WERI-Rb-1 (cell line): ENCODE measurements at places on chromosomes 4 and X.

GRCh38 chr4:176052744-176053143 is 12.9 kb upstream of the WDR17 start:
- no peak for DNase-seq

- no peak for DNase-seq
Observed at GRCh38 chrX:34879886-34880285, 62.7 kb upstream of the FAM47B start.

- DNase-seq: no peak
Observed at GRCh38 chrX:17632942-17633341, 104.4 kb upstream of the SCML1 start.

DNA sequence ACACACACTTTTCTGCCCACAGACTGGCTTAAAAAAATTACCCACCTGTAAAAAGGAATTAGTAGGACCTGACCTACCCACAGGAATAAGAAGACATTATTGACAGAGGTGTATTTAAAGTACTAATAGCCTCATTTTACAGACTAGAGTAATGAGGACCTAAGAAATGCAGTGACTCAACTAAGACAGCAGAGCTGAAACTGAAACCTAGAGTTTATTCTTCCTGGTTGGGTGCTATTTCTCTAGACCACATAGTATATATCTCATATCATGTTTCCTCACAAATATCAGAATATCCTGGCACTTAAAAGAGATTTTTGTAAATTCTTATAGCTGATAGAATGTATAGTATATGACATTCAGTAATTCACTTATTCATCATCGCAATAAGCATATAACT is 435.0 kb downstream of the MAGEE1 start:
- DNase-seq: no peak

GRCh38 chr4:6178757-6179156 is 21.6 kb downstream of the JAKMIP1 start:
- DNase-seq: no peak

GRCh38 chr4:107283587-107284559 is 247.8 kb upstream of the DKK2 start:
- no peak for DNase-seq

- DNase-seq: peak; percentile 52
Observed at GRCh38 chr4:158172261-158173258, at the start of gene GASK1B. Gene GASK1B, minus strand, starts transcription at chr4:158173025. Its CDS starts 1,650 bp downstream, at chr4:158171375.

GRCh38 chr4:80592950-80593349 is 257.4 kb downstream of the CFAP299 start:
- no peak for DNase-seq

- no peak for DNase-seq
Observed at GRCh38 chrX:129622757-129623301, 31.9 kb downstream of the APLN start.

DNA sequence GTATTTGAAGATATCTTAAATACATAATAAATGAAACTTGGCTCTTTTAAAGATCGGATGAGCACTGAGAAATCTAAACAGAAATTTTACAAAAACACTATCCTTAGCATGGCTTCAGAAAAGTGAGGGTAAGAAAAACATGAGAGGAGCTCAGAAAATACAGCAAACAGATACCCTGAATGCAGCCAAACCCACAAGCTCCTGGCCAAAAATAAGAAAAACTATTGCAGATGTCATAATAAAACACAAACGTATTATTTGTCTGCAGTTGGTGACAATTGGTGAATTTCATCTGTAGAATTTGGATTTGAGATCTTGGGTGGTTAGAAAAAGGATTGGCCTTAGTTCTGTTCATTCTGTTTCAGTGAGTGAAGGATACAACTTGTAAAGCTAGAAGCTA is 603.9 kb downstream of the INPP4B start:
- DNase-seq: no peak

- DNase-seq: no peak
Observed at GRCh38 chrX:48045410-48046311, 25.8 kb downstream of the ZNF630 start.

DNA sequence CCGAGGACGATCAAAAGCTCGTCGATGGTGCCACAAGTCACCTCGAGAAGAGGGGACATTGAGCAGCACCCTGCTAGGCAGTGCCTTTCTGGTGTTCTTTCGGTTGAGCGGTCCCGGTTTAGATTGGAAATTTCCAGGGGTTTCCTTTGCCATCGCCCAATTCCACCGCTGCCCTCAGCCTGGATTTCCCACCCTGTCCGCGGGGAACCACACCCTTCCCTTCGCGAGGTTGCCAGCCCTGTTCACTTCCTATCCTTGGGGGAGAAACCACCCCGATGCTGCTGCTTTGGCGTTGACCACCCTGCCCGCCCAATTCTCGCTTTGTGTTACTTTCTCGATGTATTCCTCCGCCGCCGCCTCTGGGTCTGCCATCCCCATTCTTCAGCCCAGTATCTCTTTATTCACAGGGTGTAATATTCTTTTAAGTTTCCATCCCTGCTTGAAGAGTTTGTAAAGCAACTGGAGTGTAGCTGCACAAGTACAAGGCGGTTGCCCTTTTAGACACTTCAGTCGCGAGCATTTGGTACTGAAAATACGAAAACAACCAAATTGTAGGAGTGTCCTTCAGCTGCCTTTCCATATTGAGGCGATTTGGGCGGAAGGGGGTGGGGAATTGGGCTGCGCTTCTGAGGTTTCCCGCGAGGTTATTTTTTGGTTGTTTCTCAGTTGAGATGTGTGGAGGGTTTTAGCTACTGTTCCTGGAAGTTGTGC is 1.1 kb downstream of the OGT start:
- DNase-seq: peak; percentile 45

DNA sequence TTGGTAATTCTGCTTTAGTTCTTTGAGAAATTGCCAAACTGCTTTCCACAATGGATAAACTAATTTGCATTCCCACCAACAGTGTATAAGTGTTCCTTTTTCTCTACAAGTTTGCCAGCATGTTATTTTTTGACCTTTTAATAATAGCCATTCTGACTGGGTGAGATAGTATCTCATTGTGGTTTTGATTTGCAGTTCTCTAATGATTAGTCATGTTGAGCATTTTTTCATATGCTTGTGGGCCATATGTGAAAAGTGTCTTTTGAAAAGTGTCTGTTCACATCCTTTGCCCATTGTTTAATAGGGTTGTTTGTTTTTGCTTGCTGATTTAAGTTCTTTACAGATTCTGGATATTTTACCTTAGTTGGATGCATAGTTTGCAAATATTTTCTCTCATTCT is 25.9 kb downstream of the ENPEP start:
- no peak for DNase-seq

GRCh38 chr4:21203416-21203815 is 503.2 kb downstream of the PACRGL start:
- DNase-seq: no peak

- DNase-seq: no peak
Observed at GRCh38 chrX:45843518-45843917, 642.8 kb upstream of the DIPK2B start.

DNA sequence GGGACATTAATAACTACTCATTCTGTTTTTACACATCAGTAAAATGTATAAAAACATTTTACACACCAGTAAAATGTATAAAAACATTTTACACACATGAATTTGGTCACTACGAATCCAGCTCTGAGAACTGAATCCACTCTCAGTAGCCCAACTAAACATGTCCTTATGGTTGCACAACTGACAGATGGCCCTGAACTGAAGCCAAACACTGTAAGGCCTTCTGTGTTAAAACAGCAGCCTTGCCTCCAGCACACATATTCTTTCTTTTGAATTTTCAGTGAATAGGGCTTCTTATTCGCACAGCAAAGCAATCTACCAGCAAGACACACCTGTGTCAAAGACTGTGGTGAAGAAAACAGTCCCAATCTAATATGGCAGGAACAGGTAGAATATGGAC is 169.9 kb upstream of the FMR1 start:
- DNase-seq: no peak

GRCh38 chr4:100466501-100466900 is 51.3 kb downstream of the EMCN start:
- DNase-seq: no peak

DNA sequence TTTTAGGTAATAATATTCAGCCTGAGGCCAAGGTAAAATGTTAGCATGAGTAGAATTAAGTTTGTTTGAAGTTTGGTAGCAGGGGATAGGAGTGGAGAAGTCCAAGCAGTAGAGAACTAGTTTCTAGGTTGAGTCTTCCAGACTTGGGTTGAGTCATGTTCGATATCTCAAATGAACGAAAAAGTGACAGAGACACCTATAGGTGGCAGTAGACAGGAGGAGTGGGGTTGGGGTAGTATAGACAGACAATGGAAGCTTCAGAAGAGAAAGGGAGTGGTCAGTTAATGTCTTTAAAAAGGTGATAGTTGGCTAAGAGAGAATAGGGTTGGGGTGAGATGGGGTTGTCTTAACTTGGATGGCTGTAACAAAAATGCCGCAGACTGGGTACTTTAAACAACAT is 58.7 kb upstream of the EMCN start:
- DNase-seq: no peak

DNA sequence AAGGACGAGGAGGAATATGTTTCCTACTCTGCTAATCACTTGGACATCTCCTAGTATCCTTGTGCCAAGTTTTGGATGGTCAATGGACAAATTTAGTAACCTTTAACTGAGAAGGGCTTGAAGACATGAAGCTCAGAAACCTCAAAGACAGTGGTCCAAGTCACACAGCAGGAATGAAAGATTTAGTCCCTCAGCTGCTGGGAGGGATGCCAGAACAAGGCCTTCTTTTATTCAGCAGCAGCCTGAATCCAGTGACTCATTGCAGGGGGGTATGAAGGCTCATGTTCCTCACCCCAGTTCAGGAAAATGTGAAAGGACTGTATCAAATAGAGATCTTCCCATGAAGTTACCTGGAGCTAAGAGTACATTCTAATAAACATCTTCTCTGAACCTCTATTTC is 214.9 kb upstream of the UGT8 start:
- DNase-seq: no peak

DNA sequence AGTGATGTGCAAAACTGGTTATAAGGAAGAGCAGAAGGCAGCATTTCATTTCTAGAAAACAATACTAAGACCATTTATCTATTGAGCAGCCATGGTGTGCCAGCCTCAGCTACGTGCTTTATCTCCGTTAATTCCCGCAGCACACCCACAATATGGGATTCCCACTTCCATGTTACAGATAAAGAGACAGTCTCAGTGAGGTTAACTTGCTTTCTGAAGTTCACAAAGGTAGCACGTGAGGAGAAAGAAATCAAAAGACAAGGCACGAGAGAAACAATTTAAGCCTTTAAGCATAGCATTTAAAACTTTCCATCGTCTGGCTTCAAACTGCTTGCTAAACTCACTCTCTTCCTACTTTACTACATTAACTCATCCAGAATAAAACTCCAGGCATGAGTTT is 8.0 kb upstream of the RPL34 start:
- DNase-seq: no peak
